AG04449 (cell line): ENCODE measurements at places on chromosomes 4 and X.

GRCh38 chr4:129682586-129682985 is 586.6 kb downstream of the C4orf33 start:
- DNase-seq, result no peak

DNA sequence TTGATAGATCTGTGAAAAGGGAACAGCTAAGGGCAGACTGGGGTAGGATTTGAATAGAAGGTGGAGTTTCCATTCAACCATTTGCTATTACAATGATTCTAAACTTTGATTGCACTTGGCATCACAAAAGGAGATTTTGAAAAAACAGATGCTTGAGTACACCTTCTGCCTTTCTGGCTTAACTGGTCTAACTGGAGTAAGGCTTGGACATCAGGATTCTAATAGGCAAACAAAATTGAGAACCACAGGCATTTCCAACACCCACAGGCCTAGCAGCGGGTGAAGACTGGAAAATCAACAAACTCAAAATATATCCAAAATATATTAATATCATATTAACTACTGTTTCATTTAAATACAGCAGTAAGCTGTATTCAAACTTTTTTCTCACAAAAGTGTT is 1.9 kb upstream of the VEGFC start:
- DNase-seq, result no peak

DNA sequence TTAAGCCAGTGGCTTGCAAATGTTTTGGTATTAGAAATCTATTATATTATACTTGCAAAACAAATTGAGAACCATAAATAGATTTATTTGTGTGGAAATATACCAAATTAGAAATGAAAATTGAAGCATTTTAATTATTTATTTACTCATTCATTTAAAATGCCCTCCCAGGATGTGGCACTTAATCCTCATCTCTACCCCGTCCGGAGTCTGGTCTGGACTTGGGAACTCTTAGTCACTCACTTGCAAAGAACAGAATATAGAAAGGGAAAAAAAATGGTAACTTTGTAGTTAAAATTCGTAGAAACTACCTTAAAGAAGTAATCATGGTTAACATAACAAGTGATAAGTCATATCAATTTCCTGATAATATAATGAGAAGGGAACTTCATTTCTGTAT is 775.9 kb upstream of the INTU start:
- no peak for DNase-seq

GRCh38 chr4:30330894-30331652 is 389.1 kb upstream of the PCDH7 start:
- DNase-seq, result no peak

DNA sequence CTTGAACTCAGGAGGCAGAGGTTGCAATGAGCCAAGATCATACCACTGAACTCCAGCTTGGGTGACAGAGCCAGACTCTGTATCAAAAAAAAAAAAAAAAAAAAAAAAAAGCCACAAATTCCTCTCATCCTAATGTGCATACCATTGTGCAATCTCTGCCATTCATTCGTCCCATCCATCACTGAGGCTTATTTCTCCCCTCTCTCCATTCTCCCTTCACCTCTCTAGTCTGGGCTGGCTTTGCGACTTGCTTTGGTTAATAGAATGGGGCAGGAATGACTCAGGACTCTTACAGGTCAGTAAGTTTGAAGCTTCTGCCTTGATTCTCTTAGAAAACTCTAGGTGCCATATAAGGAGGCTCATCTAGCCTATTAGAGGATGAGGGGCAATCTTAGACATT is 60.3 kb upstream of the DDX3X start:
- DNase-seq, result no peak

GRCh38 chr4:128572778-128573241 is 236.7 kb upstream of the JADE1 start:
- no peak for DNase-seq

GRCh38 chr4:4852591-4853362 is 6.7 kb upstream of the MSX1 start:
- DNase-seq, result peak; percentile 9

DNA sequence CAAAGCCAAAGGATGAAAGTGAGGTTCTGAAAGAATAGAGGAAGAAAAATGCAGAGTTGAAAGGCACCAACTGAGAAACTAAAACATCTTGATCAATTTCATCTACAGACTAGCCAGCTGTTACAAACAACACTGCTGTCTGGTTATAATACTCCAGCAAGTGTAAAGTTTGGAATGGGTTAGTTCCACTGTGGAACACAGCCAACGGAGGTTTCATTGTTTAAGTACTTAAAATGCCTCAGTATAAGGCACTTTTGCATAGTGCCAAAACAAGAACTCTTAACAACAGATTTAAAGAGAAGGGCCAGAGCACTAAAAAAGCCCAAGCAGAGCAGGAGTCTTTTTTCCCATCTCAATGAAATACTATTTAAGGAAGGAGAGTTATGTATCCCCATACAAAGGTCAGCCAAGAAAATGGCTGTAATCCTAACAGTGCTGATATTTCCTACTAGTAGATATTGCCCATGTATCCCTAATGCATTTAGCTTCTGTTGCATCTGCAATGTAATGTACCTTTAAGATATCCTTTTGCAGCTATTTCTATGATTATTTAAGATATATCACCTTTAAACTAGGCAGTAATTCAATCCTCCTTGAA is 16.5 kb downstream of the ACSL4 start:
- DNase-seq, result no peak

- DNase-seq, result no peak
These were observed 33.3 kb downstream of the BBS12 start for GRCh38 chr4:122765692-122766352.

GRCh38 chrX:68203646-68204045 is 229.6 kb downstream of the OPHN1 start:
- DNase-seq, result no peak

DNA sequence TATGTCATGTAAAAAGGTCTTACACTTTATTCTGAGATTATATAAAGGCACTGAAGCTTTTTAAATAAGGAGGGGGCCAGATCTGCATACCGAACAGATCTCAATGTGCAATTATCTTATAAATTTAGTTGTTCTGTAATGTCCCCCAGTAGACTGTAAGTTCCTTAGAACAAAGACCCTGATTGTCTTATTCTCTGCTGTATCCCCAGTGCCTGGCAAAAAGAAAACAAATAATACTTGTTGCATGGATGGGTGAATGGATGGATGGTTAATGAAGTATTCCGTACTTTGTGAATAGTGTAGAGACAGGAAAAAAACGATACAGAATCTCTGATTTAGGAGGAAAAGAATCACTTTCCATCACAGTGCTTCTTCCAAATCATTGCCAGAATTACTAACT is 141.5 kb downstream of the CHM start:
- no peak for DNase-seq

DNA sequence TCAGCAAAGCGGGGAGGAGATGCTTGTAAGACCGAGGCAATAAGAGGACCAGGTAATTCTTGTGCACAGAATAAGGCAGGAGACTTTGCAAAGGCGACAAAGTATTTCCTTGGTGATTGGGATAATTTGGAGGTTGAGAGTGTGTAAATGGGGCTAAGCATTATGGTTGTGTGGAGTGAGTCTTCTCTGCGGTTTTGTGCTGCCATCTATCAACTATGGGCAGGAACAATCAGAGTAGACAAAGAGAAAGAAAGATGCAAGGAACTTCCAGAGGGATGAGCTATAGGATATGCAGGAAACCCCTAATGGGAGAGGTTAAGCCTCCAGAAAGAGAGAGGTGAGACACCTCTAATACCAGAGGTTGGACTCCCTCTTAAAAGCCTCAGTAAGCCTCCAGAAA is 339.8 kb downstream of the PAPSS1 start:
- no peak for DNase-seq

DNA sequence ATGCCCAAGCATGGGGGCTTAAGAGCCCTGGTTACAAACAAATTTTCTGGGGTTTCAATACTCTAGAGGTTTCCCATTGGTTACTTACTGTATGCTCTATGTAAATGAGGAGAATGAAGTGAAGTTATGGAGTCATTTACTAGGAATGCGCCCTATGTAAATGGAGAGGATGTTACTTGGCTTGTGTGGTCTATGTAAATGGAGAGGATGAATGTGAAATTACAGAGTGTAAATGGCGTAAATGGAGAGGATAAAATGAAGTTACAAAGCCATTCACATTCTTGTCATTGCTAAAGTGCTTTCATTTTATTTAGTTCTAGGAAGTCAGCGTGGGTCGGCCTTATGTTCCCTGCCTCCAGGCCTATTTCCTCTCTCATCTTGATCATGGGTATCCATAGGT is 810.5 kb upstream of the ADGRL3 start:
- no peak for DNase-seq

- DNase-seq, result no peak
These were observed 16.6 kb upstream of the NPNT start for GRCh38 chr4:105878668-105879067.

- DNase-seq, result no peak
These were observed 18.8 kb downstream of the PRKG2 start for GRCh38 chr4:81196126-81196650.

DNA sequence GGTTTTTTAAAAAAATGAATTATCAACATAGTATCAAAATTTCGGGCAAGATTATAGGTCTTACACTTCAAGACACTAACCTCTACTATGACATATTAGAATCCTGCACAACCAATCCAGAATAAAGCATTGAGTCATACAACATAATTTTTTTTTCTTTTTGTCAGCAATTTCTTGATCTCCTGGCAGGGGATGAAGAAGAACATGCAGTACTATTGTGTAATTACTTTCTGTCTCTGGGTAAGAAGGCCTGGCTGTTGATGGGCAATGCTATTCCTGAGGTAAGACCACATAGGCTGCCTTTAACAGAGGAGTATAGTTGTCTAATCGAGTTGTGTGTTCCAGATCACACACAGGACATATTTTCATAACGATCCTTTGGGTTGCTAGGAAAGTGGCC is 67.5 kb downstream of the FBXL5 start:
- no peak for DNase-seq

DNA sequence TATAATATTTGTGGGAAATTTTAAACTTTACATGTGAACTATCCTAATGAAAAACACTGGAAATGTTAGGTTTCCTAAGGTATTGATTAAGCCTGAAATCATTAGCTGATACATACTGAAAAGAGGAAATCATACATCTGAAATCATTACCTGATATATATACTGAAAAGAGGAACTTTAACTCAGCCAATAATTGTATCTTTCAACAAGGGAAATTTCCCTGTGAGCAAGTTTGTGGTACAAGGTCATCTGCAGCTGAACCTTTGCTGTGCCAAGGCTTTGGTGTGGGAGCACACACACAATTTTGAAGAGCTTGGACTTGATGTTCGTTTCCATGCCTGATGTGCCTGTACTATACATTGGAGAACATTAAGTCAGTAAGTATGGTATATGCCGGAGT is 131.9 kb upstream of the USP9X start:
- DNase-seq, result no peak

- no peak for DNase-seq
These were observed 672 bp downstream of the TCEAL3 start for GRCh38 chrX:103608306-103608963.

- no peak for DNase-seq
These were observed 81.8 kb upstream of the MAGEA4 start for GRCh38 chrX:151830911-151831310.

DNA sequence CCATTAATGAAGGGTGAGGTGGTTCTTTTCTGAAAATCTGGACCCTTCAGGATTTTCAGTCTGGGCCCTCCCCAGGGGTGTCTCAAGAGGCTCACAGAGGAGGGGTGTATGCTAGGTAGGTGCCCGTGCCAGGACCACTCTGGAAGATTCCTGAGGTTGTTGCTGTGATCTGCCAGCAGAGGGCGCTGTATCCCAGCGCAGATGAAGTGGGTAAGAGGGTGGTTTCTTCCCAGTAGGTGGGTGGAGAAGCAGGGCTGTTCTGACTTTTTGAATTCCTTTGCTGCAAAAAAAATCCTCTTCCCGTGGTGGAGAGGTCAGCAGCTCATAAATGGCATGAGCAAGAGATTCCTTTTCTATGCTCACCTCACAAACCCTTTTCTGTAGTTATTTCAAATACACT is 51.1 kb downstream of the SCML1 start:
- no peak for DNase-seq

DNA sequence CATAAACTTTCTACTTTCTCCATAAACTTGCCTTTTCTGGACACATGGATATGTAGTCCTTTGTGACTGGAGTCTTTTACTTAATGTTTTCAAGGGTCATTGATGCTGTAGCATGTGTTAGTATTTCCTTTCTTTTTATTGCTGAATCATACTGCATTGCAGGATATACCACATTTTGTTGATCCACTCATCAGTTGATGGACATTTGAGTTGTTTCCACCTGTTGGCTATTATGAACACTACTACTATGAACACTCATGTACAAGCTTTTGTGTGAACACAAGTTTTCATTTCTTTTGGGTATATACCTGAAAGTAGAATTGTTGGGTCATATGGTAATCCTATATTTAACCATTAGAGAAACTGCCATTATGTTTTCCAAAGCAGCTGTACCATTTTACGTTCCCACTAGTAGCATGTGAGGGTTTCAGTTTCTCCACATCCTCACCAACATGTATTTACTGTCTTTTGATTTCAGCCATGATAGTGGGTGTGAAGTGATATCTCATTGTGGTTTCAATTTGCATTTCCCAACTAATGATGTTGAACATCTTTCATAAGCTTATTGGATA is 26.3 kb upstream of the GPM6B start:
- DNase-seq, result no peak

DNA sequence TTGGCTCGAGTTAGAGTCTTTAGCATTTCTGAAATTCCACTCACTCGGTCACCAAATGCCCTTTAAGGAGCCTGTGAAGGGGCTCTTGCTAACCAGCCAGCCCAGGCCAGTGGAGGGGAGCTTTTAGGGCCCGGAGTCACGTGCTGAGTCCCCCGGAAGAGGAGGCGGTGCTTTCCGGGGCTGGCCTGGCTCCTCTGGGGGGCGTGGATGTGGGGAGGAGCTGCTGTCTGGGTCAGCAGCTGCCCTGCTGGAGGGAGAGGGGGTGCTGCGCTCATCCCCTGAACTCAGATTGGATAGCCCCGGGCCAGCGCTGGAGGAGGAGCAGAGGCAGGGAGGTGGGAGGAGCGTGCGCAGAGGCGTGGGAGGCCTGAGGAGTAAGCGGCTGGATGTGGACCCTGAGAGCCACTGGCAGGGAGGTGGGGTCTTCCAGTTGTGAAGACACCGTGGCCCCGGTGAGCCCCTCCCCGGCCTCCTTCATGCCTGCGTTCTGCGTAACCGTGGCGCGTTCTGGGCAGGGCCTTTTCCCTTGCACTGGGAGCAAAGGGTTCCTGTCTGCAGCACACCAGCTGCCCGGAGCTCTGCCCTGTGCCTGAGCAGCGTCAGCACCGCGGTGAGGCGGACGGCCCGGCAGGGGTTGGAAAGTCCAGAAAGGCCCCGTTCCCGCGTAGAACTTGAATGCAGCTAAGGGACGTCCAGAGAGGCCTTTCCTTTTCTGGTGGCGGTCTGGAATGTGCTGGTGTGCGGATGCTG is 19.7 kb downstream of the MAEA start:
- DNase-seq, result peak; percentile 63

- no peak for DNase-seq
These were observed 264.6 kb downstream of the SPRY1 start for GRCh38 chr4:123661080-123661737.

DNA sequence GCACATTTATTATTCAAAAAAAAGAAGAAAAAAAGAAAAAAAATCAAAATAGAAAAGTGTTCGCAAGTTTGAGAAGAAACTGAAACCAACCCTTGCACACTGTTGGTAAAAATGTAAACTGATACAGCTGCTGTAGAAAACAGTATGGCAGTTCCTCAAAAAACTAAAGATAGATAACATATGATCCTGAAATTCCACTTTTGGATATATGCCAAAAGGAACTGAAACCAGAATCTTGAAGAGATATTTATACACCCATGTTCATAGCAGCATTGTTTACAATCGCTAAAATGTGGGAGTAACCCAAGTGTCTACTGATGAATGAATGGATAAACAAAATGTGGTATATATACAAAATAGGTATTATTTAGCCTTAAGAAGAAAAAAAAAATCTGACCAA is 155.4 kb downstream of the TBCK start:
- no peak for DNase-seq

- DNase-seq, result no peak
These were observed 288.7 kb downstream of the PRDM5 start for GRCh38 chr4:120633810-120634209.
